ENCODE measurements at places on chromosomes 5 and 9.

DNA sequence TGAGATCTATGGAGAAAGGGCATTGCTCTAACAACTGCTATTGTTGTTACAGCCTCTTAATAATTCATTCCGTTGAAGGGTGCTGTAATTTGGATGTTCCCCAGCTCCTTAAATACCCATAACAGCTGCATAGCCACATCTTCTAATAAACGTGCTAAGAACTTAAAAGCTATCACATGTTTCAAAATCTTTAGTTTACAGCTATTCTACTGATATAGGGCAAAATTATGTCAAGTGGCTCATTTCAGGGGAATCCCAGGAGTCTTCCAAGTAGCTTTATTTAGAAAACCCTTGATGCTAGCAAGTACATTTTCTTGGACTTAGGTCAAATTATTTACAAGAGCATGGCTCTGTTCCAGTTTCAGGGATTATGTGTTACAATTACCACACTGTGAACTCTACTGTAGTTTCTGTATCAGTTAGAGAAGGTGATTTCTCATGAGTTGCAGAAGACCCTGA is 990.4 kb upstream of the ACO1 start:
- DNase-seq = no peak

GRCh38 chr5:4108690-4109089 is 513.1 kb downstream of the IRX1 start:
- no peak for DNase-seq

GRCh38 chr9:107750741-107751566 is 261.4 kb upstream of the KLF4 start:
- DNase-seq = no peak

DNA sequence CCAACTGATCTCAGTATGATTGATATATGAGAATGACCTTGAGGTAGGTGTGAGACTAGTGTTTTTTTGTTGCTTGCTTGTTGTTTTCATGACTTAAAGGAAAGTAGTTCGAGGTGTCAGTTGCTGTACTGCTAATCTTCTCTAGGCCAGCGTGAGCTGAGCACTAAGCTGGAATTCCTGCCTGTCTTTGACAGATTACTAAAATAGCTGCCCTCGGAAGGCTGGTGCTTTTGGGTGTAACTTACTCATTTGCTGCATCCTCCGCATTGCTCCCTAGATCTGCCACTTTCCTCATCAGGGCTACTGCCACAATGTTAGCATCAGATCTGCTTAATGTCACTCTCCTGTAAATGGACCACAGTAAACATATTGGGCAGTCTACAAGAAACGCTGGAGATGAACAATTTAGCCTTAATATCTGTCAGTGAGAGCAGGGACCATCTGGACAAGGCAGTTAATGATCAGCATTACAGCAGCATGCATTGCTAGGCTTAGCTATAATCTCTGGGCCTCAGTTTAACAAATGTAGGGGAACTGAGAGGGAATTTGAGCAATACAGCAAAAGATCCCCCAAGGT is 106.6 kb upstream of the CDH6 start:
- no peak for DNase-seq

- no peak for DNase-seq
Observed at GRCh38 chr5:17156463-17156862, 61.0 kb upstream of the BASP1 start.

DNA sequence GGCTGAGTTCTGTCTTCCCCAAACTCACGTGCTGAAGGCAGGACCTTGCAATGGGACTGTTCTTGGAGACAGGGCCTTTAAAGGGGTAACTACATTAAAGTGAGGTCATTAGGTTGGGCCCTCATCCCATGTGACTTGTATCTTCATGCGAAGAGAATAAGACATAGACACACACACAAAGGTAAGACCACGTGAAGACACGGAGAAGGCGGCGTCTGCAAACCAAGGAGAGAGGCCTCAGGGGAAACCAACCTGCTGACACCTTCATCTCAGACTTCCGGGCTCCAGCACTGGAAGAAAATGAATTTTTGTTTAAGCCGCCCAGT is 50.7 kb upstream of the KCNMB1 start:
- peak; percentile 33 for DNase-seq

- DNase-seq = peak; percentile 77
Observed at GRCh38 chr5:132215329-132215728, 12.3 kb downstream of the P4HA2 start.

DNA sequence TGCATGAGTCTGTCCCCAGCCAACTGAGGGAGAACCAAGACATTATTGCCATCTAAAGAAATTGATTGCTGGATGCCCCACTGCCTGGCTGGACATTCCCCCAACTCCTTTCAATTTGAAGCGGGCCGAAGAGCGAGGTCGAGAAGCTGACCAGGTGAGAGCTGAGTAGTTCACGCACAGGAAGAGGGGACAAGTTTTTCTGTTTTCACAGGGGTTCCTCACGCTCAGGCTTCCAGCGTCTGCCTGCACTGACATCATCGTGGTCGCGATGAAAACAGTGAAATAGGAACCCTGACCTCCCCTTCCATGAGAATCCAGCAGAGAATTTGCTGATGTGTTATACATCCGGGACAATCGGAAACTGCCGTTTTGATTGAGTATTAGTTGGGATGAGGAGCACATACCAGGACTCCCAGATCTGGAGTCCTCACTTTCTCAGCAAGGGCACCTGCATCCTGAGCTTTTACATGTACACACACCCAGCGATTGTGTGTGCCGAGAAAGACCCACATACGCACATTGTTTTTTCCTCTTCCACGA is 3.1 kb upstream of the DMRT3 start:
- DNase-seq = no peak

DNA sequence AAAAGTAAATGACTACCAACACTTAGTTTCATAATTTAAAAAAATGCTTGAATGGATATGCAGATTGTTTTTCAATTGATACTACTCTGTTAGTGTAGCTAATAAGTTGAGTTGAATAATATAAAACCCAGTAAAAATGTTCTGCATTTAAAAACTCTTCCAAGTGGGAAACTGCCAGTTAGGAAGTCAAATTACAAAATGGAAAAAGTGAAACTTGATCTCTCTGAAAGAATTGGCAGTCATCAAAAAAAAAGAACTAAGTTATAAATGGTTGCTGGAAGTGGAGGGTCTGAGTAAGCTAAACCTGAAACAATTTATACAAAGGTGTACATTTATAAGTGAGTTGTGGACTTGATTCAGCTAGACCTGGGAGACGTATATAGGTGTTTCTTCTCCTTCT is 52.4 kb downstream of the VCAN start:
- no peak for DNase-seq

GRCh38 chr9:19470981-19471650 is 62.3 kb downstream of the ACER2 start:
- no peak for DNase-seq

- DNase-seq = no peak
Observed at GRCh38 chr9:127873223-127873691, 4.2 kb downstream of the AK1 start.

DNA sequence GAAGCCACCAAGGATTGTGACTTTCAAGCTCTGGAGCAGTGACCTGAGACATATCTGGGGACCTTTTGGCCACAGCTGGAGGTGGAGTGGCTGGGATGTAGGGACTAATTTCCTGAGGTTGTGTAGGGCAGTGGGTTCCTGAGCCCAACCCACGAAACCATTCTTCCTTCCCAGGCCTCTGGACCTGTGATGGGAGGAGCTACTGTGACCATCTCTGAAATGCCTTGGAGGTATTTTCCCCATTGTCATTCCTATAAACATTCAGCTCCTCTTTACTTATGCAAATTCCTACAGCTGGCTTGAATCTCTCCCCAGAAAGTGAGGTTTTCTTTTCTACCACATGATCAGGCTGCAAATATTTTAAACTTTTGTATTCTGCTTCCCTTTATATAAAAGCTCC is 172.6 kb downstream of the TUSC1 start:
- no peak for DNase-seq

DNA sequence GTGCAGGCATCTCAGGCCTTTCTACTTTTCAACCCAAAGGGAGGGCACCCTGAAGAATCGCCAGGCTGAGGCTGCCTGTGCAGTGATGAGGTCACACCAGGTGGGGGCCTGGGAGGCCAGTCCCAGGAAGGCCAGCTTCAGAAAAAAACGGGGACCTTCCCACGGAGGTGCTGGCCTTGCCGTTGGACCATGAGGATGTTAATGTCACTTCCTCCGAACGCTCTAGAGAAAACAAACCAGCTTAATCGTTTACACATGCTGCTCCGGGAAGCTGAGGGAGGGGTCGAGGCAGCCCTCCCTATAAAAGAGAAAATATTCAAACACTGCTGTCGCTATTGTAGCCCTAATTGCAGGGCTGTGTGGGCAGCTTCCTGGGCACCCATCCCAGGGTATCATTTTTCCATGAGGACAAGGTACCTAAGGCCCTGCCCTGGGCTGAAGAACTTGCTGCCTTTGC is 27.0 kb downstream of the PTGES start:
- DNase-seq = no peak
